ENCODE measurements at places on chromosomes 5 and 9.

GRCh38 chr5:59487772-59488729 is 405.5 kb downstream of the PDE4D start:
- DNase-seq = no peak

GRCh38 chr5:142767178-142767577 is 3.0 kb upstream of the ARHGAP26 start:
- no peak for DNase-seq

GRCh38 chr5:124683917-124684555 is 62.4 kb downstream of the ZNF608 start:
- no peak for DNase-seq

DNA sequence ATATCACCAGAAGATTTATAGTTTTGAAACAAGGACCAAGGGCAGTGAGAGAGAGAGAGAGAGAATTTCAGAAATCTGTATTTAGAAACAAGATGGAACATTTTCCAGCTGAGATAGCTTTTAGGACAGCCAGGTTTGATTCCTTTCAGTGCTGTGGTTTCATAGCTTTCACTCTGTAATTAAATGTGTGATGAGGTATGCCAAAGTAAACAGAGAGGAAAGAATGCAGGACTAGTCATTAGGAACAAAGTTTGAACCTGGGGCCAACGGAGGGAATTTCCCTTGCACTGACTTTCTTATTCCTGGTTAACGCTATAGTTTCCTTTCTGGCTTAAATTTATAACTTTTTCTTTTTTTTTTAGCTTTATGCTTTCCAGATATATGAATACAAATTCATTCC is 10.0 kb upstream of the CCL28 start:
- no peak for DNase-seq

DNA sequence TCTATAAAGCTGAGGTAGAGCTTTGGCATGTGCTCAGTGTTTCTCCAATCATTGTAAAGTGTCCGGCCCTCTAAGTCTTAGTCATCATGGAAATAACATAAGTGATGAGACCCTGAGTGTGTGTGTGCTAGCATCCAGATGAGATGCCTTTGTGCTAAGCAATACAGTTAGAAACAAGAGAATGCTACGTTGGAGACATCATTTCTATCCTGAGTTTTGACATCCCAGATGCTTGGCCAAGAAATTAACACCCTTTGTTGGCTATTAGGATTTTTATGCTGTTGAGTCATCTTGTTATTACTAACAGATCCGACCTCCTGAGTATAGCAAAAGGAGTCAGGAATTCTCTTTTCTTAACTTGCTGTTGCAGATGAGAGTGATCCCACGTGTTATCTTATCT is 508.0 kb downstream of the GADD45G start:
- DNase-seq = no peak

- no peak for DNase-seq
Observed at GRCh38 chr5:66710557-66711088, 114.4 kb downstream of the MAST4 start.

DNA sequence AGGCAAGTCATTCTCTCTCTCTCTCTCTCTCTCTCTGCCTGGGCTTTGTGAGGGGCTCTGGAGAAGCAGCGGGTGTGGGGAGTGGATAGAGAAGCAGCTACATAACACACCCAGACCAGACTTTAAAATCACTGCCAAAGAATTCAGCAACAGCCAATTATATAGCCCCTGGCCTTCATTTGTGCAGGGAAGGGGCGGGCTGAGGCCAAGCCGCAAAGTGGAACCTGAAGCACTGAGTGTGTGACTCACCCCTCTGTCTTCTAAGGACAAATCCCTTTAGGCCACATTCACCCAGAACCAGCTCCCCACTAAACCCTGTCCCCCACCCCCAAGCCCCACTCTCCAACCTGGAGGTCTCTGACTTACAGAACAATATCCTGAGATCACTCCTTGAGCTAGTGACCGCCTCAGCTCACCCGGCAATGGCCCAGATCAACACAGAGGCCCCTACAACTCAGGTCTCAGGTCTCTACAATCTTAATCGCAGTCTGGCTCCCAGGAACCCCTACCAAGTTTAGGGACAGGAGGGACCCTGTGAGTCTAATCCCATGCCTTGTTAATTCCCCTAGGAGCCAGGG is 6.0 kb downstream of the B4GALT1 start:
- DNase-seq = no peak

GRCh38 chr5:87499478-87500410 is 87.0 kb upstream of the CCNH start:
- DNase-seq = no peak

- no peak for DNase-seq
Observed at GRCh38 chr9:81028504-81028903, 660.8 kb downstream of the TLE1 start.

DNA sequence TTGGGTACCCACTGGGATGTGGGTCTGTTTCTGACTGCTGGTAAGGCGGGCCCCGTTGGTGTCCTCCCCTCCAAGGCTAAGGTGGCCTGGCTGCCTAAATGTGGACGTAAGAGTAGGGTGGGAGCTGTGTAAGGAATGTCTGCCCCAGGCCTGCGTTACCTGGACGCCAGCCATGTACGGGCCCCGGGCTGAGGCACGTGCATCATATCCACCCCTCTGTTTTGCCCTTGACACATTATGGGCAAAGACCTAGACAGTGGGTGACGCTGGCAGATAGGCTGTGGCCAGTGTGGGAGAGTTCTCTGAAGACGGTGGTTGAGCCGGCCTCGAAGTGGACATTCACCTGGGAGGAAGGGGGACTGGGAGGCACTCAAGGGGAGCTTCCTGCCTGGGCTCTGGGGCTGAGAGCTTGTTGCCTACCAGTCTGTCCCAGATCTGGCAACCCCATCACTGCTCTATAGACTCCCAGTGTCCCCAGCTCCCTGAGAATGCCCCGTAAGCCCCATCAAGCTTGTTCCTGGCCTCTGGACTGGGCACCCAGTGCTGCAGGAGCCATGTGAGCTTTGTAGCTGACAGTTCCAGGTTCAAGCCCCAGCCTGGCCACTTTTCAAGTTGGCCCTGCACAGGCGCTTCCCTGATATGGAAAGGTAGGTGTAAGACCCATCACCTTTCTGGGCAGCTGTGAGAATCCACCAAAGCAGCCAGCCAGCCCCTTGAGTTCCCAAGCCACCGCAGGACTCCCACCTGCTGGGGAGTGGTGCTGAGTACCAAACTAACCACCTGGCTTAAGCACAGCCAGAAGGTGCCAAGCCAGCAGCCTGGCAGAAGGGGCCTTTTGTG is 3.2 kb upstream of the PRR7 start:
- no peak for DNase-seq

- DNase-seq = no peak
Observed at GRCh38 chr5:153974131-153974812, 64.4 kb downstream of the FAM114A2 start.

- DNase-seq = no peak
Observed at GRCh38 chr9:100913257-100913656, 115.3 kb upstream of the PLPPR1 start.

- no peak for DNase-seq
Observed at GRCh38 chr5:80495891-80496290, 8.0 kb downstream of the FAM151B start.

DNA sequence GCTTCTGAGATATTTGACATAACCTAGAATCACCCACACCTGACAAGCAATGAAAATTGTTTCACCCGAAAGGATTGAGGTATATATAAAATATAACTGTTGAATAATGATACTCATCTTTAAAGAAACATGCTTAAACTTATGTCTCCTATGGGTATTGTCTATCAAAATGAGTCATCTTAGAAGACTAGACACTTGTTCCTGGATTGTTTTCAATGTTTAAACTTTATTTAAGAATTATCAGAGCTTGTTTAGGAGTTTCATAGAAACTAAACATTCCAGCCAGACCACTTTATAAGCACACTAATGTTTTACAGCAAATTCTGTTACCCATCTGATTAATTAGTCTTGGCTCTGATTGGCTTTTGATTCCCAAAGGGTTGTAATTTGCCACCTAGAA is 19.6 kb downstream of the NFX1 start:
- DNase-seq = no peak

GRCh38 chr9:96725576-96725975 is 52.3 kb downstream of the ZNF510 start:
- no peak for DNase-seq

GRCh38 chr9:114256827-114257328 is 66.0 kb upstream of the ORM1 start:
- no peak for DNase-seq

DNA sequence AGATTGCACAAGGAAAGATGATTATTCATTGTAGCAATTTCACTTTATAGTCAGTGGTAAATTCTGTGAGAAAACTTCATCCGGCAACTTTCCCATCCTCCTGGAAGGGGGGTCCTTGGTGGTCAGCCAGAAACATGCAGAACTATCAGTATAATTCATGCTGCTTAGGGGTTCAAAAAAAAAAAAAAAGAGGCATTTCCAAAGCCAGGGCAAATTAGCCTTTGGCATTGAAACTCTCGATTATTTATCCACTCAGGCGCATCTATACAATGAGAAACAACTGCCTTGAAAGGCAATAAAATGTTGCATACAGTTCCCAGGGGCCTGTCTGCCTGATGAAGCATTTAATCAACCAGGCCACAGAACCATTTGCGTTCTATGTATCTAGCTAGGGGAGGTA is 263.3 kb downstream of the TMEM167A start:
- no peak for DNase-seq

GRCh38 chr9:6733831-6734230 is 23.9 kb upstream of the KDM4C start:
- DNase-seq = no peak

DNA sequence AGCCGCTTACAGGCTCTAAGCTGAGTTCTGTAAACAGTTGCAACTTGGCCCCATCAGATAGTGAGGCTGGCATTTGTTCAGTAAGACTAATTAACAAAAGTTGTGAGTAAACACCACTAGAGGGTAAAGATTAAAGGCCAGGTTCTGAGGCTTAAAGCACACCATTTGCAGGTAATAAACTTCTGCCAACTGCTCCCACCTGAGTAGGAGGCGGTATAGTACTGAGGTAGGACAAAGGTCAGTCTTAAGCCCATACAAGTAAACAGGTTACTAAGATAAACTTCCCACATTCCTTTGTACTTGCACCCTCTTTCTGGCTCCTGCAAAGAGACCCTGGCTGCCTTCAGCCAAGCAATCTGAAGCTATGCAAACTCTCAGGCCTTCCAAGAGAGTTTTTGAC is 419.6 kb downstream of the DNAH5 start:
- DNase-seq = no peak

GRCh38 chr9:72440992-72441847 is 76.2 kb upstream of the ZFAND5 start:
- no peak for DNase-seq

- DNase-seq = no peak
Observed at GRCh38 chr9:19371942-19372341, 8.1 kb downstream of the RPS6 start.

DNA sequence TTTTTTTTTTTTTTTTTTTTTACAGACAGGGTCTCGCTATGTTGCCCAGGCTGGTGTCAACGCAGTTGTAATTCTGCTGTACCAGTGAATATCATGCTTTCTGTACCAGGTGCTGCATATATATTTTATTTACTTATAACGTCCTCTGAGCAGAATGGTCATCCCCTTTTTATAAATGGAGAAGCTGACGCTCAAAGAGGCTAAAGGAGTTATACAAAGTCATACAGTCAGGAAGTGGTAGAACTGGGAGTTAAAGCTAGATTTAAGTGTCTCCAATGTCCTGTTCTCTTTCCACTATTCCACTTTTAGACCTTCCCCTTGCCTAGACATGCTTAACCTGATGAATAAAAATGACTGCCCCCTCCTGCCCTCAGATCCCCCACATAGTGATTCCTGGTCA is 1.2 kb upstream of the SIL1 start:
- no peak for DNase-seq

DNA sequence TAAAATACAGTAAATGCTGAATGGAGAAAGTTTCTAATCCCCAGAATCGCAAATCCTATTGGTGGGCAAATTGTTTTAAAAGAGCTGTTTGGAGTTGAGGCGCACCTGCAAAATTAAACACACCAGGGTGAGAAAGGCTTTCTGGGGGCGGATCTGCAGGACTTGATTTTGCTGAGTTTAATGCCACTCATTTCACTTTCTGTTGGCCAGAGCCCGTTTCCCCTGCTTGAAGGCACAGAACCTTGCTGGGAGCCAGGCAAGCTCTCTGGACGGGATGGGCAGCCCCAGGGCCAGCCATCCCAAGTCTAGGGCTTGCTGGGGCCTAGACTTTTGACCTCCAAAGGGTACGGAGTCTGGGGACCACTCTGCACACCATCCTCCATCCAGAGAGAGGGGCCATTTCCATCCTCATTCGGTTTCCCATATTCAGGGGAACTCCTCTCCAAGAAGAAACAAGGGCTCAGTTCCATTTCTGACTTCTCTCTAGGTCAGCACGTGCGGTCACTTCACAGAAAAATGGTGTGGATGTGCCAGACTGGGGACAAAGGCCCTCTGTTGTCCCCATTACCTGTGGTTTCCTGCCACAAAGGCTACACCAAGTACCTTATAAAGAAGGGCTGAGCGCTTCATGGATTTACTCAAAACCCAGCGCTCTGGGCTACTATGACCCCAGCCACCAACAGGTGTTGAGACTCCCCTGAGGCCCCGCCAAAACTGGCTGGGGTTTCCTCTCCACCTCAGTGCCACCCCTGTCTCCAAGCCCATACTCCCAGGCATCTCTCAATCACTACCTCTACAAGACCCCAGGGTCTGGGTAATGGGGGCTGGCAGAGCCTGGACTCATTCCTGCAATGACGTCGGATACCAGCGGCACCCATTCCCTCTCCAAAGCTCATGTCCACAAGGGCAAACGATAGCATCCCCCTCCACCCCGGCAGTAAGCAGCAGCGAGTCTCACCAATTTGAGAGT is 170.0 kb downstream of the AUH start:
- DNase-seq = no peak

DNA sequence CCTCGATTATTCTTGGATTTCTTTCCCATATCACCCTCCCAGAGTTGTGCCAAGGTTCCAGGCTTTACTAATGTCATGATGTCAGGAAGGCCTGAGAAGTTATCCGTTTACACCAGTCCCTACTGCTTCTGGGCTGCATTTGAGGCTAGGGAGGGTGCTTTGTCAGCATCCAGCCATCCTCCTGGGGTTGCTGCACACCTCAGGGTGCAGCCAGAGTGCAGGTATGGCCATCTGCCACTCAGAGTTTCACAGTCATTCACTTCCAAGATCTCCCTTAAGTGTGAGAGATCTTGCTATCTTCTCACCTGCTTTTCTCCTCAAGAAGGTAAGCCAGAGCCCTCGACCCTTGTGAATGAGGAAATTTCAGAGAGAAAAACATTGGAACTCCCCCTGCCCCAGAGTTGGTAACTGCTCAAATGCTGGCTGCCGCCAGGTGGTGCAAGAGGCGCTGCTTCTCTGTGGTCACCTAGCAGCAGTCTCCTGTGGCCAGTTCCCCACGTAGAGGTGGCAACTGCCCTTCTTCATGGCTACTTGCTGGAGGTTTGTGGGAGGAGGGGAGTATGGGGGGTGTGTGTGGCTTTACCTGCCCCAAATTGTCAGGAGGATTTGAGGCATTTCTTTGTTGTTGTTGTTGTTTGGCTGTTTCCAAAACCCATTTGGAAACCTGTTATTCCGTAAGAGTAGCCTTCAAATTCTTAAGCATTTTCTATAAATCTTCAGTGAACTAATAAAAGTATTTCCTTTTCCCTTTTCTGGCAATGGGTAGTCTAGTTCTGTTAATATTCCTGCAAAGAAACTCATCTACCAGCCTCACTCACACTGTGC is 259.6 kb upstream of the DMRT1 start:
- DNase-seq = no peak

- no peak for DNase-seq
Observed at GRCh38 chr9:77807281-77807683, 159.2 kb upstream of the GNA14 start.
